HepG2 (cell line): ENCODE measurements at places on chromosomes 11 and 22. TPM values are rescaled to one million over a fixed set of nuclear protein-coding genes. Genes with fewer than 3 reads are reported as not detected.

DNA sequence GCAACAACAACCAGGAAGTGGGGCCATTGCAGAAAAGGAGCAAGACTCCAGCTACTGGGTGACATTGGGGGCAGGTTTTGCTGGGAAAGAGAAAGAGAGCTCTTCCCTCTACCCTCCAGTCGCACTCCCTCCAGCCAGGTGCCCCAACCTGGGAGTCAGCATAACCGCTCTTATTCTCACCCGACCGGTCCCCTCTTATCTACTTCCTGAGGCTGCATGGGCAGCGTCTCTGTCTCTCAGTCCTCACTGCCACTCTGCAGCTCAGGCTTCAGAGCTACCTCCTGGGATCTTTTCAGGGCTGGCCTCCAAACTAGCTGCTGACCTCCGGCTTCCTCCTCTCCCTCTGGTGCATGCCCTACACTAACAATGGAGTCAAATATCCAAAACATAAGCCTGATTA, 5.1 kb downstream of the ZNF70 start:
- H3K27me3 ChIP-seq: no peaks in the 10 kb centered on the region
- no peak overlapping the region for H3K4me3 ChIP-seq
- no peak overlapping the region for H3K27ac ChIP-seq
- peaks cover 28% of the 10 kb centered on the region; the same call in 1 of the 3 replicates for H3K36me3 ChIP-seq
- no peak for DNase-seq

- H3K27ac ChIP-seq: no peak overlapping the region
- no peaks in the 10 kb centered on the region for H3K36me3 ChIP-seq
- H3K4me3 ChIP-seq: no peak overlapping the region
Observed at GRCh38 chr11:11995601-11996000, 12.8 kb downstream of the DKK3 start.

DNA sequence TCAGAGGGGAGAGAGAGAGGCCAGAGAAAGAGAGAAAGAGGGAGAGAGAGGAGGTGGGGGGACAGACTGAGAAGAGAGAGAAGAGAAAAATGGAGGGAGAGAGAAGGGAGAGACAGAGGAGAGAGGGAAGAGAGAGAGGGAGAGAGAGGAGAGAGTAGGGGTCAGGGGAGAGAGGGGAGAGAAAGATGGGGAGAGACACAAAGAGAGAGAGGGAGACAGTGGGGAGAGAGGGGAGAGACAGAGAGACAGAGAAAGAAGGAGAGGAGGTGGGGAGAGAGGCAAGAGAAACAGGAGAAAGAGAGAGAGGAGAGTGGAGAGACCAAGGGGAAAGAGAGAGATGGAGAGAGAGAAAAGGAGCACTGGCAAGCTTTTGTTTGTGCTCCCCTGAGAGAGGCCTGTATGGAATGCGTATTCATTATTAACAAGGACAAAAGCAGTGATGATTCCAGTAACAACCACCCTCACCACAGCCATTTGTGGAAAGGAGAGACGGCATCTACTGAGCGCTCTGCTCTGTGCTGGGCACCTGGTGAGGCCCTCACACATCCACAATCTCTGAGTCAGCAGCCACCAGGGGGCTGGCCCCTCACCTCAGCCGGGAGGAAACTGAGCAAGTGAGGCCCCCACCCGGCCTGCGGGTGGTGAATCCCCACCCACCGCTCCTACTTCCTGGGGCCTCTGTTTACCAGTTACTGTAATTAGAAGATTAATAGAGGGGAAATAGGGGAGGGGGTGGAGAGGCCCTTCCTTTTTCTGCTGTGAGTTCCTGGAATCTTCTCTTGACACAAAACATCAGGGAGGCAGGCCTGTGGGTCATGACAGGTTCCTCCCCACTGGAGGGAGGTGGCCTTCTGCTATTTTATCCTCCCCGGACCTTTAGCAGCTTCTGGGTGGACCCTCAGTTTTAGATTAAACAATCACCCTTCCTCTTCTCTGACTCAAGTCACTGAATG, 14.6 kb upstream of the MIAT start:
- H3K36me3 ChIP-seq: no peaks in the 10 kb centered on the region
- H3K27me3 ChIP-seq: peaks cover 79% of the 10 kb centered on the region; the same call in 2 of the 3 replicates
- H3K4me3 ChIP-seq: no peak overlapping the region
- no peak overlapping the region for H3K27ac ChIP-seq
- DNase-seq: no peak
- H3K4me1 ChIP-seq: peaks cover 9% of the 10 kb centered on the region

DNA sequence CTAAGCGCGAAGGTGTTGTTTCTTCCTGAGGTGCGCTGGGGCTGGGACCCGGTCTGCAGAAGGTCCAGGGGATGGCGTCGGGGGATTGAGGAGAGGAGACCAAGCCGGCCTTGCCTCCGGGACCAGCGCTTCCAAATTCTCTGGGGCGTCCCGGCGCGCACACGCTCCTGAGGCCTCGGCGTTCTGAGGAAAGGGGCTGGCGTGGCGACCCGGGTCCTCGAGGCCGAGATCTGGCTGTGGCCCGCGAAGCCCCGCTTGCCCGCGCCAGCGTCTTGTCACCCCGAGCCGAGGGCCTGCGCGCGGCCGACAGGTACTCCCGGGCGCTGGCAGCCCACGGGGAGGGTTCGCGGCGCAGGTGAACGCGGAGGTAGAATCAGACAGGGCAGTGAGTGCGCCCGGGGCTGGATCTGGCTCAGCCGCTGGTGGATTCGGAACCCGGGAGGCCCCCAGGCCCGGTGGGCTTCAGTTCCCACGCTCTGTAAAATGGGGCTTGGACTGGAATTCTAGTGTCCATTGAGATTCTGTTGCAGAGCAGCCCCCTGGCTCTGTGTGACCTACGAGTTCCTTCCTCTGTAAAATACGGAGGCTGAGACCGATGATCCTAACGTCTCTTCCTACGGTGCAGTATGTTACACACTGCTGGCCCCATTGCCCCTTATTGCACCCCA, 14.7 kb downstream of the SSH3 start:
- no peak overlapping the region for H3K27ac ChIP-seq
- H3K4me1 ChIP-seq: peaks cover 15% of the 10 kb centered on the region
- no peaks in the 10 kb centered on the region for H3K27me3 ChIP-seq
- DNase-seq: no peak
- no peaks in the 10 kb centered on the region for H3K36me3 ChIP-seq

GRCh38 chr11:1072116-1072820, 2.4 kb upstream of the MUC2 start:
- no peaks in the 10 kb centered on the region for H3K36me3 ChIP-seq
- H3K27ac ChIP-seq: no peak overlapping the region
- H3K27me3 ChIP-seq: peaks cover 14% of the 10 kb centered on the region
- no peak overlapping the region for H3K4me3 ChIP-seq
- no peak for DNase-seq

DNA sequence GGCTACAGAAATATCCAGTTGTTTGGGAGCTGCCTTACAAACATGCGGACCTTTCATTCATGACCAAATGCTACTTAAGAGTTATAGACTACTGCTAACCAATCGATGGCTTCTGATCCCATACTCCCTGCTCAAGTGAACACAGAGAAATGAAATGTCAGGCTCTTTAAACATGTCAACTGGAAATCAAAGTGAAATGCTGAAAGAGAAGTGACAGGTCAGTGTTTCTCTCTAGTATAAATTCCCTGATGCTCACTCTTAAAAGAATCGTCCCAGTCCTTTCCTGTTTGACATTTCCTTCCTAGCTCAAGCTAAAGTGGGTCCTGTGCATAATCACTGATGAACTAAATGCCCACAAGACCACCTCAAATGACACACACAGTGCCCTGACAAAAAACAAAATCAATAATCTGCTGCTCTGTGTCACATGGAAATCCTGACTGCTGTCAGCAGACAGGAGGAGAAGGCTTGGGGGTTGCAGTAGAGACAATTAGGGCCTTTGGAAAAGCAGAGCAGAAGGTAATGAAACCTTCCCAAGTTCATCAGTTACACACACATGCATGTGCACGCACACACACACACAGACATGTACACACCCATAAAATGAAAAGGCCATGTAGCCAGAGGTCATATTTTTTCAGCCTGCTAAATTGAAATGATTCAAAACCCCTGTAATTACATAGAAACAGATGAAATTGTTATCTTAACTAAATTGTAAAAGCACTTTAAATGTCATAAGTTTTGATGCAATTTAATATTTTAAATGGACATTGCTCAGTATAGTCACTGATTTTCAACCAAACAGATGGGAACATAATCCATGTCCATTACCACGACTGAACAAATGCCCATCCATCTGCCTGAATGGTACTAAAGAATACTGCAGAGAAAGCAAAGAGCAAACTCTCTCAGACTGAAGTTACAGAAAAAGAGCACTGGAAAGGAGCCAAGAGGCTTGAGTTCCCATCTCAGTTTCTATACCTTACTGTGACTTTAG, 330.7 kb downstream of the TTC28 start:
- no peak overlapping the region for H3K27ac ChIP-seq
- H3K27me3 ChIP-seq: no peaks in the 10 kb centered on the region
- H3K36me3 ChIP-seq: no peaks in the 10 kb centered on the region
- DNase-seq: no peak
- H3K4me1 ChIP-seq: no peaks in the 10 kb centered on the region
- H3K4me3 ChIP-seq: no peak overlapping the region

DNA sequence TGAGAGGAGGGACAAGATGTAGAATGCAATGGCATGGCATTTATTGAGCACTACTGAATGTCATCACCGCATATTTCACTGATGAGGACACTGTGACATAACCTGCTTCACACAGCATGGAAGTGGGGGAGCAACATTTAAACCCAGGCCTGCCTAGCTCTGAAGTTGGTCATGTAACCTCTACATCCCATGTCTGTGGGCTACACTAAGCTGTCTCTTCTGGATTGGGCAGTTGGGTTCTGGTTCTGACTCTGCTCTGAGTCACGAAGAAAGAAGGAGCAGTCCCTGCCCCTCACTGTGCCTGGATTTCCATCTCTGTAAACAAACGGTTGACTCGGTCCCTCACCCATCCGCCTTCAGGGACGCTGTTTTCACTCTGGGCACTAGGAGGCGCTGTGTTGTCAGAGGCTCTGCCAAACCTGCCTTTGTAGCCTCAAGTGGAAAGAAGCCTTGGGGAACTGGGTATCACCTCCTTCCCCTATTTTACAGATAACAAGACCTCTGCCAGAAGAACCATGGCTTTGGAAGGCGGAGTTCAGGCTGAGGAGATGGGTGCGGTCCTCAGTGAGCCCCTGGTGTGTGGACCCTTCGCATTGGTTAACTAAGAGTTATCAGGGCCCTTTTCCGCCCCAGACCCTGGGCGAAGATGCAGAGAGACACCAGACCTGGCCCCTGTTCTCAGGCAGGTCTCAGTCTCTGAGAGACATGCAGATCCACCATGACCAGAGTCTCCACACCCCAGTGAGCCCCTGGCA, 12.7 kb upstream of the ARHGEF17 start:
- H3K4me3 ChIP-seq: no peak overlapping the region
- no peaks in the 10 kb centered on the region for H3K4me1 ChIP-seq
- H3K36me3 ChIP-seq: no peaks in the 10 kb centered on the region
- peak; percentile 57 for DNase-seq

DNA sequence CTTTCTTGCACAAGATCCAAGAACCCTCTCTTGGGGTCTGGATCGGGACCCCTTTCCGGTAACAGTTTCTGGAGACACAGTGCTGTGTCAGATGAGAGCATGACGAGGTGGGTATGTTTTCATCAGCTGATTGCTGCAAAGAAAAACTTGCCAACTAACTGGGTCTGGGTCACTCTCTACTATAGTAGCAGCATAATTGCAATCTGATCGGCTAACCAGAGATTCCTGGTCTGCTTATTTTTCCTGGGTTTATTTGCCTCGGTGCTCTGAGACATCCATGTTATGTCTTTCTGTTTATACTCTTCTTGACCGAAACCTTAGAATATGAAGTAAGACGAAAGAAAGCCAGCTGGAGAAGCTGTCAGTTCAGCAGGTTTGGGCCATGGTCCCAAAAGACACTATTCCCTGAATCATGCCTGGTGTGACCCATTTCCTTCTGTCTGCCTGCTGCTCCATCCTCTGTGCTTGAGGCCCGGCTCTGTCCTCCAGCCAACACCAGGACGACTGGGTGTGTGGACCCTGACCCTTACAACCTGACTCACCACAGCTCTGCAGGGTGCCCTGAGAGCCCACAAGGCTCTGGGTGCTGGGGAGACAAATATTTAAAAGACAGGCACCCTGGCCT, 24.1 kb upstream of the CLMP start:
- no peak for DNase-seq
- H3K27ac ChIP-seq: no peak overlapping the region
- H3K4me3 ChIP-seq: no peak overlapping the region
- H3K27me3 ChIP-seq: no peaks in the 10 kb centered on the region
- H3K36me3 ChIP-seq: no peaks in the 10 kb centered on the region

- peaks cover 13% of the 10 kb centered on the region for H3K4me1 ChIP-seq
- no peak overlapping the region for H3K27ac ChIP-seq
- no peak for DNase-seq
Observed at GRCh38 chr11:528166-528814, 7.1 kb downstream of the HRAS start.

DNA sequence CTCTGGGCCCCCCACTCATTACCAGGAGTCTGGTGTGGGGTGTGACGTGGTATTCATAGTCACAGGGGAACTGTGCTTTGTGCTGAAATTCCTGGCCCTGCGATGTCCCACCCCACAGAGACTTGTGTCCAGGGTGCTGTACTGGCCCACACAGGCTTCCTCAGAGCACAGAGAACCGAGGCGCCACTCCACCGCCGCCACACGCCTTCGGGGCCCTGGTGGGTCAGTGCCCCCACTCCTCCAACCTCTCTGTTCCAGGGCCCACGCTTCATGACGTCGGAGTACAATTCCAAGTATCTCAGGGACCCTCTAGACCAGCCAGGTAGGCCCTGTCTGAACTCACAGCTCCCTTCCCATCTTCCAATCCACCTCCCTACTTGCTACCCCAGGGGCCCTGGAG, 23.5 kb upstream of the LRRC10B start:
- DNase-seq: no peak
- peaks cover 48% of the 10 kb centered on the region for H3K27me3 ChIP-seq
- H3K4me1 ChIP-seq: peaks cover 59% of the 10 kb centered on the region
- H3K27ac ChIP-seq: no peak overlapping the region

DNA sequence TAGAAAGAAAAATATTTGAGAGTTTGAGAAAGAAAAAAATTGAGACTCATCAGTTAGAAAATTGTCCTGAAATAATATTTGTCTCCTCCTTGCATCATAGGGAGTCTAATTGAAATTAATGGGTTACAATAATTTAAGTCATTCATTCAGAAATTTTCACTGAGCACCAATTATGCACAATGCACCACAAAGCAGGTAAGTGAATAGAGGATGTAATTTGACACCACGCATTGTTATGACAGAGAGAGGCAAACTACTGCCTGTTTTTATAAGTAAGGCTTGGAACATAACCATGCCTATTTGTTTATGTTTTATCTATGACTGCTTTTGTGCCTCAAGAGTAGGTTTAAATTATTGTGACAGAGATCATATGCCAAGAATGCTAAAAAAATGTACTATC, 537.9 kb upstream of the FAT3 start:
- H3K36me3 ChIP-seq: no peaks in the 10 kb centered on the region
- H3K27me3 ChIP-seq: no peaks in the 10 kb centered on the region
- no peak overlapping the region for H3K4me3 ChIP-seq
- no peaks in the 10 kb centered on the region for H3K4me1 ChIP-seq
- no peak for DNase-seq

- DNase-seq: no peak
- no peak overlapping the region for H3K27ac ChIP-seq
- H3K36me3 ChIP-seq: no peaks in the 10 kb centered on the region
- no peaks in the 10 kb centered on the region for H3K4me1 ChIP-seq
Observed at GRCh38 chr11:91023731-91024130, 800.9 kb upstream of the CHORDC1 start.

RFPL1 gene
- polyA plus RNA-seq: not detected in 2 replicates

WBP2NL gene
- polyA plus RNA-seq: not detected in 2 replicates

TCN2 gene
- 0.29 and 0.67 TPM in 2 replicates for polyA plus RNA-seq

C2CD2L gene
- polyA plus RNA-seq: 5.5 and 6.0 TPM in 2 replicates

DEUP1 gene
- polyA plus RNA-seq: not detected in 2 replicates

RSF1 gene
- 6.3 and 15.5 TPM in 2 replicates for polyA plus RNA-seq
